ENCODE measurements at places on chromosomes 4 and X.
A peak's percentile ranks its signal among the peaks of the same experiment; 100 is the strongest.

DNA sequence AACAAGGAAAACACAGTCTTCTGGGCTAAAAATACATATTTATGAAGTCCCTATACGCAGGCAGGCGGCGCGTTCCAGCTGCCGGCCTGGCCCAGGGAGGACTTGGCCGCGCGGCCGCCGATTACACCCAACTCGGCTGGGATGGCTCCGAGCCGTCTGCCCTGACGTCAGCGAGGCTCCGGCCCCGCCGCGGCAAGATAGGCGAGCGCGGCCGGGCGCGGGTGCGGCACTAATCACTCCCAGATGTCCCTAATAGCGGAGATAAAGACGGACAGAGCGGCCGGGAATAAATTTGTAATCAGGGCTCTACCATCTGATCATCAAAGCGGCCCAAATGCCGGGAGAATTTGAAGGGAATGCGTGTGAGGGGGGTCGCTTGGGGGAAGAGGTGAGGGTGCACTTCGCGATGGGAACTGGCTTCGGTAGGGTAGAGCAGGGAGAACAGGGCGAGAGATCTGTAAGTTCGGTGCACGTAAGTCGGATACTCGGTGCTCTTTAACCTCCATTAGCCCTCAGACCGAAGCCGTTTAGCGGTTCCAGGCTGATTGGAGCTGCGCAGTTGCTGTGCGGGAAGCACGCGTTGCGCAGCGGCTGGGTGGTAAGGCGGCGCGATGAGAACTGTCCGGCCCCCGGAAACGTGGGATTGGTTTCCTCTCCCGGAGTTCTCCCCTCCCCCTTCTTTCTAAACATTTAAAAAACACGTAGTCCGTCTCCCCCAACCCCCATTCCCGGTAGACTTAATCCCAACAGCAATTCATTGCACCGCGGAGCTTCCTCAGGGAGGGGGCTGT is 7.7 kb downstream of the HAND2 start:
- DNase-seq = no peak

GRCh38 chr4:84498935-84499623 is at the start of gene NKX6-1:
TSS of gene NKX6-1 (minus strand) at chr4:84499292. CDS start at chr4:84498228, 1,064 bp downstream.
- DNase-seq = no peak

GRCh38 chr4:144298519-144298918 is 158.0 kb upstream of the GYPA start:
- no peak for DNase-seq

- no peak for DNase-seq
Measured at GRCh38 chrX:65925005-65925404, 114.9 kb downstream of the VSIG4 start.

DNA sequence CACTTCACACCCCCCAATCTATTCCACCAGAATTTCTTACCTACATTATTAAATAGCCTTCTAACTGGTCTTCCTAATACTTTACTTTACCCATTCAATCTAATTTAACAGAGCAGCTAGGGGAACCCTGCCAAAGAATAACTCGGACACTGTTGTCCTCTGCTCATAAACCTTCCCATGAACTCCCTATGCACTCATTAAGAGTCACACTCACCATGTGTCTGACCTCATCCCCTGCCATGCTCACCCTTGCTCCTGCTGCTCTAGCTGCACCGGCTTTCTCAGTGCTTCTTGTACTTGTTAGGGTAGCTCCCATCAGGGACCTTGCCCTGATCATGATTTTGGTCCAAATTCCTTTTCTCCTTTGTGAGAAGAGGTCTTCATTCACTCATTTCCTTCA is 54.6 kb upstream of the GUCY1A1 start:
- DNase-seq = no peak

GRCh38 chr4:55001538-55001937 is 123.9 kb downstream of the KDR start:
- DNase-seq = no peak

DNA sequence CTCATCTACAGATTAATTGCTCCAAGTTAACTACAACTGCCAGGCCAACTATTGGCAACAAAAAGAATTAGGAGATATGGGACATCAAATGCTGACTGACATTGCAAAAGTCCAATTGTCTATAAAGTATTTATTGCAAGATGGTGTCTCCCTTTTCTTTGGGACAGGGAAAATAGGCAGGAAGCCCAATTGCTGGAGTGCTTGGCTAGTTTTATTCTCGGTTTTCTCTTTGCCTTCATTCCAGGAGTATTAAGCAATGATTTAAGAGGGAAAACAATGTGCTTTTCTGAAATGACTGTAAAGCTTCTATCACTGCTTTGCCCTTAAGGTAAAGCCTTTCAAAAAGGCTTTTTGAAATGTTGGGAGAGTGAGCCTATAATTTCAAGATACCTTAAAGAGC is 62.8 kb upstream of the DIAPH2 start:
- no peak for DNase-seq

DNA sequence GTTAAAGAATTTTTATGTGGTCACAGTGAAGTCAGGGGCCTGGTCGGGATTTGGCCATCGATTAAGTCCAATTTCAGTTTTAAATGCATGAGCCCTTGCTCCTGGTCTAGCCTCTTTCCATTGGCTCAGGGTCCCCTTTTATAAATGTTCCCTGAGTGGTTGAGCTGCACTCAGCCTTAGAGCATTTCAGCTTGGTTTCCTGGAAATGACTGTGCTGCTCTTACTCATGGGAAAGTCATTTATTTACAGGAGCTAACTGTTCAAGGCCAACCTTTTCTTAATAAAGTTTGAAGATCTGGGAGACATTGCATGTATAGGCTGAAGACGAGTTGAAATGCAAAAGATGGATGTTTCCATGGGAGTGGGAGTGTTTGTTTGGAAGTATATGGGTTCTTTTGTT is 98.8 kb upstream of the CLNK start:
- DNase-seq = no peak

GRCh38 chrX:73834219-73834618 is 271.2 kb downstream of the CHIC1 start:
- no peak for DNase-seq

DNA sequence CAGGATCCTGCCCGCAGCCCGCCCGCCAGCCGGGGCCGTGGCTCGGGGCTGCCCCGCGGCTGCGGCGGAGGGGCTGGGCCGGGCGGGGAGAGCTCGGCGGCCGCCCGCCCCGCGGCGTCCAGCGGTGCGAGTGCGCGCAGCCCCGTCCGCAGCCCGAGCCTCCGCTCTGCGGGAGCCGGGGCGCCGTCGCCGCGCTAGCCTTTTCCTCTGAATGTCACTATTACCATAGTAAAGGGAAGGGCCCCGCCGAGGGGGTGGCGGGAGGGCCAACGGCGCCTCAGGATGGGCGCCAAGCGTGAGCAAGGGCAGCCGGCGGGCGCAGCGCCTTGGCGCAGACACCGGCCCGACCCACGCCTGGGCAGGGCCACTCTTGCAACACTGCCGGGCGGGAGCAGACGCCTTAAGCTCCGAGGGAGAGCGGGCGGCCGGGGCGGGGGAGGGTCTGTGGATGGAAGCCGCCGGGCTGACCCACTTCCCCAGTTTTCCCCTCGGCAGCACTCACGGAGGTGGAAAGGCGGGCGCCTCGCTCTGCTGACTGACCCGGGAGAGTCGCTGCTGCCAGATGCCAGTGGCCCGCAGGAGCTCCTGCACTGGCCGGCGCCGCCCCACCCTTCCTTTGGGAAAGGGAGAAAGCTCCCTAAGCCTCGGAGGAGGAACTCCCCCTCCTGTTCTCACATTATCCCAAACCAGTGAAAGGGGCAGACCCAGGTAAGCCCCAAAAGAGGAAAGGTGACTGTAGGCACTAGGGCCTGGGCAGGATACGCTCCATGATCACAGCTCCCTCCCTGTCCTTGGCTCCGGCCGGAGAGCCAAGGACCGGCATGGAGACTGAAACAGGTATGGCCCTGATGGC is 329.4 kb downstream of the HNRNPD start:
- DNase-seq = peak; percentile 45

DNA sequence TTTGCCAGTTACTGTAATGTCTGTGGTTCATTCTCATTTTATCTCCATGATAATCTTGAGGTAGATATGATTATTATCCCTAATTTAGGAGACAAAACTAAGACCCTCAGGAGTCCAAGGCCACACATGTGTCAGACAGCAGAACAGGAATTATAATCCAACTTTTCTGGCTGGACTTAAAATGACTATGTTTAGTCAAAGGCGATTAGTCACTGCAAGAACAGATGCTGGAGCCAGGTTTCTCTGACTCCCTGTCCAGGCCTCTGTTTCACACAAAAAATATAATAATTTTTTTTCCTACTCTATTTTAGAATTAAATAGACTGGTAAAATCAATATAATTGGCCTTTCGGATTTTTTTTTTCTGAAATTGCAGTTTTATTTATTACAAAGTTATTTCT is 56.7 kb upstream of the TMEM131L start:
- no peak for DNase-seq

- DNase-seq = no peak
Measured at GRCh38 chr4:145583191-145584055, 35.8 kb upstream of the MMAA start.

GRCh38 chrX:47129899-47130358 is 14.6 kb downstream of the NDUFB11 start:
- DNase-seq = no peak

DNA sequence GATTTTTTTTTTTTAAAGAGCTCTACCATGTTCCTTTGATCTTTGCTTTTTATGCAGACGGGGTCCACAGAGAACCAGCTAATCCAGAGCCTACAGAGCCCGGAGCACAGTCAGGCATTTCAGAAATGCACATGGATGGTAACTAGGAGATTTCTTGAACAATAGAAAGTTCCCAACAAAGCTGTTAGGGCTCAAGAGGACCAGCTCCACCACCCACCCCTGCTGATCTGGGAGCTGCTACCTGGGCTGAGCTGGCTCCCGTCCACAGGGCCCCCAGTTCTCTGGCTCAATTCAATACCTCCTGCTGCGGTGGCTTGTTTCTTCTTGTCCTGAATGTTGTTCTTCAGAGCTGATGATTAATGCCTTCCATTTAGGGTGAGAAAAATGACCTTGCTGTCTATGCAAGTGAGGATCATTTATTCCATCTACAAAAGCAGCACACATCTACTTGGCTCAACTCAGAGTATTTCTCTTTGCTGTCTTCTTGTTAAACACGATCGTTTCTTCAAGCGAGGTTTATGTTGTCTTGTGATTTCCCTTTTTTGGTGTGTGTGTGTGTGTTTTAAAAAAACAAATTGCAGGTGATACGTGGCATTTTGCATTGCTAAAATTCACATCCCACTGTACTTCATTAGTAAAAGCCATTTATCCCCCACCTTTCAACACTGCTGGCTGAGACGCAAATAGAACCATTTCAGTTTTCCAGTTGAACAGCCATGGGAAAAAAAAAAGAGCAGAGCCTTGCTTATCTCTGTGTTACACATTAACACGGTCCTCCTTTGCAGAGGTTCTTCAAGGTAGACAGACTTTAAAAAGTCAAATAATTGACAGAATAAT is 31.3 kb downstream of the IGFBP7 start:
- no peak for DNase-seq

DNA sequence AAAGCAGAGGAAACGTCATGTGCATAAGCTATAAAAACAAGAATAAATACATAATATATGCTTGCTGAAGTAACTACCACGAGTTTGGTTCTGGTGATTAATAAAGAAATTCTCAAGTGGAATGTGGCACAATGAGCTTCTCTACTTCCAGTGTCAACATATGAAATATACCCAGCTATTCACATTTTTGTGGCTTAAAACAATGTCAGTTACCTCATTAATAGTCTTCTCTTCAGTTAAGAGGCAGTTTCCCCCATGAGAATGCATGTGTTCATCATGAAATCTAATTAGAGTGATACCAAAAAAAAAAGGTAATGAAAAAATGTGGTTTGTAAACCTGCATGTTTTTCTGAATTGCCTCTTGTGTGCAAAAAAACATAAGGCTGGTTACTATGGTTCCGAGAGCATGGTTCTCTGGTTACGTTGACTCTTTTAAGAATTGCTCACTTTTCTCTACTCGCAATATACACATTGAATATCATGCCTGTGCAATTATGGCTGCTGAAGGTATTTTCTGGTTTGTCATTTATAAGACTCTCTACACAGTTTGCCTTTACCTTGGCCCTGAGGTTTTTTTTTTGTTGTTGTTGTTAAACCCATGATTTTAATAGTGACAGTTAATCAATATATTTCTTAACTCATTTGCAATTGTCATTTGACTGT is 108.2 kb downstream of the PCDH7 start:
- no peak for DNase-seq

DNA sequence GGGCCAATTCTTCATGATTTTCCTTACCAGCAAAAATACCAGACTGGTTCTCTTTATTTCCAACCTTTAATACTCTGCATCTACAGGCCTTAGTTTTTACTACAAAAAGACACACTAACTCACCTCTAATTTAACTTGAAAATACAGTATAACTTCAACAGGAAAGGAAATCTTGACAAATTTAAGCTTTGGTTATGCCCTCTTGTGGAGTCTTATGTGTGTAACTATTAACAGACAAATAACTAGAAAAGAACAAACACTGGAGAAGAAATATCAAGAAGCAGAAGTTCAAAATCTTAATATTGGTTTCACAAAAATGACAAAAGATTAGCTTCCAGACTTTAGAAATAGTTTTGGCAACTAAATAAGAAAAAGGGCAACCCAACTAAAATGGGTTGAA is 33.0 kb downstream of the PPA2 start:
- DNase-seq = no peak

- DNase-seq = no peak
Measured at GRCh38 chrX:16892504-16893362, 22.6 kb upstream of the RBBP7 start.

GRCh38 chr4:153764601-153765368 is 5.0 kb upstream of the RNF175 start:
- no peak for DNase-seq

DNA sequence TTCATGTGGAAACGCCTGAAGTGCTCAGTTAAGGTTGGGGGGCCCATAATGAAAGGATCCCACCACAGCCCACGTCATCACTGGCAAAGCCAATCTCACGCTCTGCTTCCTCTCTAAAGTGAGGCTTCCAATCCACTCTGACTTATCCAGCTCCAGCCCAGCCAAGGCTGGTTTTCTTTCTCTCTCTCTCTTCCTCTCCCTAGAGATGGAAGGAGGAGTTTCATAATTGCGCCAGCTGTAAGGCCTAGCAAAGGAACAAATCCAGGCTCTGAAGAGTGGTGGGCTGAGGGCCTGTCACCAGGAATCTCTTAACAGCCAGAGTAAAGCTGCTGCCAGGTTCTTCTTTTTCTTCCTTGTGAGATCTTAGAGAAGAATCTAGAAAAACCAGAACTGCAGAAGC is 20.7 kb upstream of the BCLAF3 start:
- DNase-seq = no peak

GRCh38 chrX:68895341-68895755 is 66.5 kb downstream of the EFNB1 start:
- peak; percentile 78 for DNase-seq

- DNase-seq = peak; percentile 86
Measured at GRCh38 chrX:323721-324628, 5.4 kb upstream of the GTPBP6 start.

GRCh38 chr4:156495836-156496235 is 475.8 kb downstream of the PDGFC start:
- DNase-seq = no peak
